ENCODE measurements at places on chromosomes 12 and 14.

- DNase-seq = peak; percentile 97
Measured at GRCh38 chr12:109097435-109098182, at the start of gene UNG. UNG (plus strand) TSS chr12:109097597; CDS start chr12:109097680, 83 bp downstream.

DNA sequence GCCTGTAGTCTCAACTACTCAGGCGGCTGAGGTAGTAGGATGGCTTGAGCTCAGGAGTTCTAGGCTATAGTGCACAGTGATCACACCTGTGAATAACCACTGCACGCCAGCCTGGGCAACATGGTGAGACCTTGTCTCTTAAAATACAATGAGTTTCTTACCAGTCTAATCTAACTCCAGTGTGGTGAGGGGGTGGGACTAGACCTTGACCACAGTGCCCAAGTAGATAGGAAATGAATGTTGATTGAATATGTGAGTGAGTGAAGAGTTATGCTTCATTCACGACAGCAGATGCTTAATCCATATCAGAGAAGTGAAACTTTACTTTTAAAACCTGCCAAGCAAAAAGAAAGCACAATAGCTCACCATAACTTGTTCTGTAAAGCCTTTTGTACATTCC is 11.2 kb upstream of the AK7 start:
- DNase-seq = peak; percentile 59

DNA sequence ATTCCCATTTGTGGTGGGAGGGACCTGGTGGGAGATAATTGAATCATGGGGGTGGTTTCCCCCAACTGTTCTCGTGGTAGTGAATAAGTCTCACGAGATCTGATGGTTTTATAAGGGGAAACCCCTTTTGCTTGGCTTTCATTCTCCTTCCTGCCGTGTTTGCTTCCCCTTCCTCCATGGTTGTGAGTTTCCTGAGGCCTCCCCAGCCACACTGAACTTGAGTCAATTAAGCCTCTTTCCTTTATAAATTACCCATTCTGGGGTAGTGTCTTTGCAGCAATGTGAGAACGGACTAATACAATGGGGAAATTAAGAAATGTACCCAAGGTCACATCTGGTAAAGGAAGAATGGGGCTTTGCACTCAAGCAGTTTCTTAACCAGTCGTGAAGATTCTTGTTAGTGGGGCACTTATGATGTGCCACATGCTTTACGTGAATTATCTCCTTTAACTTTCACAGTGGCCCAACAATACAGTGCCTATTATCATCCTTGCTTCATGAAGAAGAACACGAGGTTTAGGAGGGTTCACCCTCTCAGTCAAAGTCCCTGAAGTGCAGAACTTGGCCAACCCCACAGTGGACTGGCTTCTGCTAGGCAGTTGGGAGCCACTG is 234.3 kb downstream of the EFCAB11 start:
- DNase-seq = no peak

DNA sequence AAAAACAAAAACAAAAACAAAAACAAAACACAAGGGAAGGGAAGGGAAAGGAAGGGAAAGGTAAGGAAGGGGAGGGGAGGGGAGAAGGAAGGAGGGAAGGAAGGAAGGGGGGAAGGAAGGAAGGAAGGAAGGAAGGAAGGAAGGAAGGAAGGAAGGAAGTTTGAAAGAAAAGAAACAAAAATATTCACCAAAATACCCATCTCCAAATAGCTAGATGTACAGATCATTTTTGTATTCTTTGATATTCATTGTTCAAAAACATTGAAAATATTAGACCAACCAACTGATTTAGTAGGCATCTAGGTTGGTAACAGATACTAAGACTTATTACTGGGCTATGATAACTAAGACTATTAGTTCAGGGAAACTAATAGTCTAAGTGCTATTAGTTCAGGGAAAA is 39.1 kb upstream of the USP15 start:
- DNase-seq = no peak

DNA sequence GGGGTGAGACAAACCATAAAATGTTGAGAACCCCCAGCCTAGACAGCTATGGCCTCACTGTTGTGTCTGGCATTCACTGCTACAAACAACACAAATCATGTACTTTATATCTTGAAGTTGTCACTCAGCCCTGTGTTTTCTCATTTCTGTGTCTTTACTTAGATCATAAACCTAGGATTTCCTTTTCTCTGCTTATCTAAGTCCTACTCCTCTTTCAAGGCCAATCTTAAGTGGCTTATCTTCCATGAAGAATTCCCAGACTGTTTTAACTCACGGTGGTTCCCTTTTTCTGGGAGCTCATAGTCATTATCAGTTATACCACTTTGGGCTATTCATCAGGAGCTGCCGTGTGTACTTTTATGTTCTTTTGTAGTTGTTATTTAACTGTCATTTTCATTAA is 42.1 kb downstream of the FLRT2 start:
- DNase-seq = peak; percentile 47

DNA sequence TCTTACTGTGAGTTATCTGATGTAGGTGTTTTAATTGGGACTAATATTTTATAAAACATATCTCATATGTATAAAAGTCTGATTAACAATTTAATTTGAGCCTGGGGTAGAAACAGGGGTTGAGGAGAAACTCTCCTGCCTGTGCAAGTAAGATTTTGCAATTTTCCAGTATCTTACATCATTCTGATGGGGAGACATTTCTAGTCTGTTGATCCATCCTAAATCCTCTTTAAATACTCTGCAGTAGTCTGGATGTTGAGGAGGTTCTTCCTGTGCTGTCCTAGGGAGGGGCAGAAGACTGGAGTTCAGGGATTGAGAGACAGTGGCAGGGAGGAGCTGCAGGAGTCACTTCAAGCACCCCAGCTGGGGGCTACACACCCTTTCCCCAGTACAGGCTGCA is 287.8 kb downstream of the ADGRD1 start:
- DNase-seq = peak; percentile 14

DNA sequence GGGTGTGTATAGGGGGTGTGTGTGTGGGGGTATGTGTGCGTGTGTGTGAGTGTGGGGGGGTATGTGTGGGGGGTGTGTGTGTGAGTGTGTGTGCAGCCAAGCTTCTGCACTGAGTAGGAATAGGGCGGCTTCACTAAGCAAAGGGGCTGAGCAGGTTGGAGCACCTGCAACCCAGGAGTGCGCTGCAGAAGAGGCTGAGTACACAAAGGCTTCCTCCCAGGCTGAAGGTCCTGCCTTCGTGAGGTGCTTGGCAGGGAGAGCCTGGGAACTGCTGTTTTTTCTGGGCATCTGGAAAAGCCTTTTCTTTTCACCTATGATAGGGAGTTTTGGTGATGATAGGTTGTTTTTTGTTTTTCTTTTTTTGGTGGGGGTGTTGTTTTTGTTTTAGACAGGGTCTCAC is 6.0 kb upstream of the NUDT14 start:
- no peak for DNase-seq

DNA sequence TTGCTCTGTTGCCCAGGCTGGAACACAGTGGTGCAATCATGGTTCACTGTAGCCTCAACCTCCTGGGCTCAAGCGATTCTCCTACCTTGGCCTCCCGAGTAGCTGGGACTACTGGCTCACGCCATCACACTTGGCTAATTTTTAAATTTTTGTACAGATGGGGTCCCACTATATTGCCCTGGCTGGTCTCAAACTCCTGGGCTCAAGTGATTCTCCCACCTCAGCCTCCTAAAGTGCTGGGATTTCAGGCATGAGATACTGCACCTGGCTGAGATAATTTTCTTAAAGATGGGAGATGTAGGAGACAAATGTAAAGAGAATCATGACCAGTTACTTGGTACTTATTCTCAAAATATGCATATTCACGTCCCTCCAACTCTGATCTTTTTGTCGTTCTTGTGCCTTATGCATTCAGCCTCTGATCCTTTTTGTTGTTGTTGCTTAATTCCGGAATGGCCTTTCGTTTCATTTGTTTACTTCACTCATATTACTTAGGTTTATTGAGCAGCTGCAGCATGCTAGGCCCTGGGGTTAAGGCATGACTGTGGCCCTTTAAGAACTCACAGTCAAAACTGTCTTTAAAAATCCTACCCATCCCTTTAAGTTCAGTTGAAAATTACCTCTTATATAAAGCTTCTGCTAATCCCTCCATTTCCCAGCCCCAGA is 8.9 kb downstream of the RBMS2 start:
- DNase-seq = no peak

GRCh38 chr12:116436561-116437249 is 122.5 kb upstream of the MAP1LC3B2 start:
- DNase-seq = no peak

GRCh38 chr12:96371138-96371789 is 29.0 kb downstream of the CDK17 start:
- DNase-seq = peak; percentile 74

- peak; percentile 78 for DNase-seq
Measured at GRCh38 chr14:89417091-89417464, at the start of gene FOXN3. FOXN3 (minus strand) TSS chr14:89417233; CDS start chr14:89412476, 4,757 bp downstream.

- no peak for DNase-seq
Measured at GRCh38 chr14:56173365-56173922, 55.2 kb downstream of the PELI2 start.

DNA sequence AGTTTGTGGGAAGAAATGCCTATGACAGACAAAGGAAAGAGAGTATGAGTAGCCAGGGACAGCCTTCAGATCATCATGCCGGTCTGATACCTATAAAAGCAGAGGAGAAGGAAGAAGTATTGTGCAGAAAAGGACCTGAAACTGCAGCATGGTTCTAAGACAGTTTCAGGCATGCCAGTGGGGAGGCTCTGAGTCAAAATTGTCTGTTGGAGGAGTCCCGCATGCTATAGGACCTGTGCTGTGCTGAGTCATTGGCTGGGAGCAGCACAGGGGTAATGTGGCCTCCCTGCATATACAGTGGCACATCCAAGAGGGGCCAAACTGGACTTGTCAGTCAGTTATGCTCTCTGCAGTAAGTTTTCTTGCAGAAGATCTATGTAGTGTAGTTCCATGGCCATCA is 40.7 kb downstream of the NEUROD4 start:
- peak; percentile 54 for DNase-seq

Data from OCI-M1 (cell line).